ENCODE measurements at places on chromosomes 11 and 22.

DNA sequence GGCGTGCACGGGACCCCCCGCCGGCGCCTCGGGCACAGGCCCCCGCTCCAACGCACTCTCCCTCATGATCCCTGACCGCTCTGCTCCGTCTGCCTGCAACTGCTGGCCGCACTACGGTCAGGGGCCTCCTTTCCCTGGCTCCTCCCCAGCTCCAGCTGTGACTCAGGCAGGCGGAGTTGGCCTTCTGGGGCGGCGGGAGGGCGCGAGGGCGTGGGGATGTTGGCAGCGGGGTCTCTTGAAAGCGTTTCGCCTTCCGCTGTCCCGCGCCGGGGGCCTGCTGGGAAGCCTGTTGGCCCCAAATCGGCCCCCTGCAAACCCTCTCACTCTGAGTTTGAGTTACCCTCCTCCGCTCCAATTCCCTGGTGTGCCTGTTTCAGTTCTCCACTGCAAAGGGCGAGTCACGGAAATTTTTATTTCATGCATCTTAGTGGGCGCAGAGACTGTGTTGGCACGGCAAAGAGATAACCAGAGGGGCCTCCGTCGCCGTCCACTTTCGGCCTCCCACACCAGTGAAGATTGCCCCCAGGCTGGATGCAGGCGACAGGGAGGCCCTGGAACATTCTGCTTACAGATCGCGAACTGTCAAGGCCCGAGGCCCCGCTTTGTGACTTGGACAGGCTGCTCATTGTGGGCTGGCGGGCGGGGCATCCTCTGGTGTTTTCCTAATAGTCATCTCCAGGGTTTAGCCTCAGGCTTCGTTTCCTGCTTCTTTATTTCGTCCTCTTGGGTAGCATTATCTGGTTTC is at the start of gene CAVIN3:
Gene CAVIN3, minus strand, starts transcription at position 91 of the 745 bp plus-strand sequence. Its CDS starts 25 bp downstream, at position 66.
- DNase-seq = peak; percentile 76

DNA sequence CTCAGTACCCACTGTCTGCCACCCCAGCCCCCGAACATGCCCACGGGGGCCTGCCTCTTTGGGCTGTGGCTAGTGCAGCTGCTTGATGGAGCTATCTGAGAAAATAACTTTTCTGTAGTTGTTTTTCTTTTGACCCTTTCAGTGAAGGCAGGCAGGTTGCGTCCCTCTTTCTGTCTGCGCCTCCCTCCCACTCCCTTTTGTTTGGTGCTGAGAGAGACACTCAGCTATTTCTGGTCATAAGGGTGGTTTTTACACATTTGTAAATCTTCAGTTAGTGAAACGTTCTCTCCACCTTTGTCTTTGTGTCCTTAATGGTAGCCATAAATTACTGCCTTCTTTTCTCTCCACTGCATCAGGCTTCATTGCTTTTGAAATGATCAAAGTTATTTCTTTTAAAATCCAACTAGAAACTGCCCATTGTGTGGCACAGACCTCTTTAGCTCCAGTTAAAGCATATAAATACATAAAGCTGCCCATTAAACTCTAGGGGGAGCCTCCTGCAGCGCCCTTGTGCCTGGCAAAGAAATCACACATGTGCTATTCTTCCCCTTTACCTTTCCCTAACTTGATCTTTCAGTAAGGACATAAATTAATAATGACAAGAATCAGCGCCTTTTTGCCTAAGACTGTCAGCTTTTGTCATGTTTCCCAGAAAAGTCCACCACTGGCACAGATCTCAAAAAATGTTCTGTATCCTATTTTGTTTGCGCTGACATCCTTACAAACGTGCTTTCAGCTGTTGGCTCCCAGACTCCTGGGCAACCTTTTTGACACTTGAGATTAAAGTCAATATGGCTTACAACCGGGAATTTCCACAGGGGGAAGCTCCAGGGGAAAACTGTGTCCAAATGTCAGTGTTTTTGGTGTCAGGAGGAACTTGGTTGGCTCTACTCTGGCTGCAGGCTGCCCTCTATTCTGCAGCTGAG is 1.7 kb upstream of the SCUBE2 start:
- DNase-seq = no peak

DNA sequence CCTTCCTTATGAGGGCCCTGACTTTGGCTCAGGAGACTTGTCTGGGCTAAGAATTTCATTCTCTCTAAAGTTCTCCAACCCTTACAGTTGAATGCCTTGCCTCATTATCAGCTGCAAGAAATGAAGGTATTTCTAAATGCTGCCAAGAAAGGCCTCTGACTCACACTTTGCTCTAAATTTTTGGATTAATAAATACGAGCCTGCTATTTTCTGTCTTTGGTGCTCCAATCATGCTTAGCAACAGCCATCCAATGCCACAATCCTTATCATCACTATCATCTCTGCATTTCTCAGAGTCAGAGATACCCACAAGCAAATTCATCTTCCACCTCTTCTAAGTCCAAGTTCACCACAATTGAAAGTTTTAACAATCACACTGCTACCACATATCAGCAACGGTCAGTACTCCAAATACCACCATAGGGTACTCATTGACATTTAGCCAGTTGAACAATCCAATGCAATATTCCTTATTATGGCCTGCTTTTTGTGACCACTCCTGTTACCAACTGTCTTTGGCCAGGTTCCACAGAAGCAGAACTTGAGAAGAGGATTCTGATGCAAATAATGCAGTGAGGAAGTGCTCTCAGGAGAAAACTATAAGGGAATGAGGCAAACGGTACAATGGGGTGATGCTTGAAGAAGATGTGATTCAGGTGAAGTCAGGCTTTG is 5.7 kb downstream of the PATE2 start:
- no peak for DNase-seq

DNA sequence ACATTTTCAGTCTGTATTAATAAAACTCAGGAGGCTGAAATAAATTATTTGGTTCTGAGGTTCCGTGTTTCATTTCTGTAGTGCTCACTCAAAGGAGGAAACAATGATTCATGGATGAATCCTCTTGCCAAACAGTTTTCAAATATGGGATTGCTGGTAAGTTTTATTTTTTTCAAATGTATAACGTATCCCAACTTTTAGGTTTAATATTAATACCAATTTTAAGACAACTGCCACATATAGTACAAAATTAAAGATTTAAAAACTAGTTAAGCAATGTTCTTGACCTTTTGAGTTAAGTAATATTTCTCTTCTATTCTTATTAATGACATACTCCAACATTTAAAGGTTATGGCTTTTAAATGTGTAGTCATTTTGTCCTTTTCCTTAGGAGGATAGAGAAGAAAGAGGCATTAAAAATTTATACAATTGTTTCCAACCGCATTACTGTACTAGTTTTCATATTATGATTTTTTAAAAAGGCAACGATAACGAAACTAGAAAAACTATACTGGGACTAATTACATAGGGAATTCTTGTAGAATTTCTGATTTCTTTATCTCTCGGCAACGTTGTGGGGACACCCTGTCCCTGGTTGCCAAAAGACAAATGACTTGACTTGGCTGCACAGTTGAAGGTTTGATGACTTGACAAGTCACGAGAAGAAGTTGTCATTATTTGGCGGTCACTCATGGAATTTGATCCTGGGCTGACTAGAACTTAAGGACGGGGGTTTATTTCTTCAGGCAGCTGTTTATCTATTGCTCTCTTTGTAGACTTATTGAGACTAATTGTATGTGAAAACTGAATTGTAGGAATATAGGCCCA is 69.1 kb upstream of the ADSL start:
- DNase-seq = no peak

GRCh38 chr11:78281511-78281910 is 92.8 kb downstream of the USP35 start:
- no peak for DNase-seq

DNA sequence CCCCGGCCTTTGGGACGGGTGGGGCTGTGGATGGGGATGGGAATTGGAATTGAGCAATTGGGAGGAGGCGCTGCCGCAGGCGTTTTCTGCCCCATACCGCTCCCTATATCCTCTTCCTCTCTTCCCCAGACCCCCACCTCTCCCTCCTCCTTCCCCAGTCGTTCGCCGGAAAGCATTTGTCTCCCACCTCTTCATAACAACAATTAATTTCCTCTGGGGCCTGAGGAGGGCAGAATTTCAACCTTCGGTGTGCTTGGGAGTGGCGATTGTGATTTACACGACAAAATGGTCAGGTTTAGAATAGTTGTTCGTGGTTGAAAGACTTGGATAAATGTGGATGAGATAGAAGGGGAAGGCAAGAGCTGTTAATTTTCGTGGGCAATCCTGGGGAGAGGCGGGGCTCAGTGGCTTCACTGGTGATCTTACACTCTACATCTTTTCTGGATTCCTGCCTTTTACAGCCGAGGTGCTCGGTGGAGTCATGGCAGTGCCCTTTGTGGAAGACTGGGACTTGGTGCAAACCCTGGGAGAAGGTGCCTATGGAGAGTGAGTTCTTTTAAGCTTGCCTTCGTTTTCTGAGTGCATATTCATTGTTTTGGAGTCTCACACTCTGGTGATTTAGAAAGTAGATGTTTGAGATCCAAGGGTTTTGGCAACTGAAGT is 1.5 kb downstream of the CHEK1 start:
- DNase-seq = peak; percentile 15

DNA sequence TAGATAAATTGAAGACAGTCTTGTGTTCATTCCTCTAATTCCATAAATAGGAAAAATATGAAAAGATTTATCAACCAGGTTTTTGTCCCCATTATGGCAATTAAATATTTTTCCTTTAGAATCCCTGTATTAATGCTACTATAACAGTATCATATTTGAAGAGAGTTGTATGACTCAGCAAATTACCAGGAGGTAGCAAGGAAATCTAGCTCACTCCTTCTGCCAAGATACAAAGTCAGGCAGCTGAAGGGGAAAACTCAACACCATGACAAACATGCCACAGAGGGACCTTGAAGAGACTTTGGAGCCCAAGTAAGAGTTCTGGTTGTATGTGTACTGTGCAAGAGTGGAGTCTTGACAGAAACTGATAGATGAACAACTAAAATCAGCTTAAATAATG is 143.3 kb downstream of the GUCY1A2 start:
- no peak for DNase-seq

DNA sequence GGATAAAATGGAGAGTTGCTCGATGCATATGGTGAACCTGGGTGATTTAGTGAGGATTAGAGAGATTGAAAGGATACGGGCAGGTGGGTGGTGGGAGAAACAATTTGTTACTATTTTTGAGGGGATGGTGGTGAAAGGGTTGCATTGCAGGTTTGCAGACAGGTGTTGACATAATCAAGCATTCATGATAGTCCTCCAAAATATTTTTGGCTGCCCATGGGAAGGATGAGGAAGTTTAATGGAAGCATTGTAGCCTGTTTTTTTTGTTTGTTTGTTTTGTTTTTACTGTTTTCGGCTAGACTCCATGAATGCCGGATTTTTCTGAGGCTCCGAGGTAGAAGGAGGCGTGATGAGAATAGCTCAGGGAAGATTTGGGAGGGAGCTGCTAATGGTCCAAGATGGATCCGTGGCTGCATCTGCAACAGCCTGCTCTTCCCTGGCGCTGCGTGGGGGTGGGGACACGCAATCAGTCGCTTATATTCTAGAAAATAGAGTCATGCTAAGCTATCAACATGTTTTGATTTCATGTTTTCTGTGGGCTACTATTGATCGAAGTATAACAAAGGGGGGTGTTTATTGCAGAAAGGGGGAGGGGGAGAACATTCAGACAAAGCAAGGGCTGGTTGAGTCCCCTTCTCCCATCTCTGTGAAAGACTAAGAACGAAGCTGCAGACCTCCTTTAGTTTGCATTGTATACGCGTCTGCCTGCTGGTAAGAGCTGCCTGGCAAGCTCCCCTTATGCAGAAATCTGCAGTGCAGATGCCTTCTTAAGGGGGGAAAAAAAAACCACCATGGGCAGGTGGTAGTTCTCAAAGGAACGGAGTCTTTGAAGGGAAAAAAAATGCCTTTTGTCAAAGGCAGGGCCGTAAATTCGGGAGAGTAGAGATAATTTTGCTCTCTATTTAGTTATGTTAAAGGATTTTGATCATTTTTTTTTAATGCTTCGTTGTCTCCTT is 1.0 kb downstream of the RTN3 start:
- DNase-seq = no peak

DNA sequence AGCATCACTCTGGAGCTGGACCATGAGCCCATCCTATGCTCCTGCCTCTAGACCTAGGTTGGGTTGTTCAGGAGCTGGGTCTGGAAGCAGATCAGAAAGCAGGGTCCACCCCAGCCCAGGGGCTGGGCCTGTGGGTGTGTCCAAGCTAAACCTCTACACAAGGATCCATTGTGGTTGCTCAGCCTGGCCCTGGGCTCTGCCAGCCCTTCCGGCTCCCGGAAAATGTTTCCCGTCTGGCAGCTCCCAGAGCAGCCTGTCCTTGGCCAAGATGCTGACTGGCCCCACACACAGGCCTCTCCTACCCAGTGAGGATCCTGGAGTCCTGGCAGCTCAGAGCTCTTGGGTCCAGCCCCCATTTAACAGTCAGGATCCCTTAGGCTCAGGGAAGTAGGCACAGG is 35.3 kb upstream of the FCHSD2 start:
- DNase-seq = no peak

DNA sequence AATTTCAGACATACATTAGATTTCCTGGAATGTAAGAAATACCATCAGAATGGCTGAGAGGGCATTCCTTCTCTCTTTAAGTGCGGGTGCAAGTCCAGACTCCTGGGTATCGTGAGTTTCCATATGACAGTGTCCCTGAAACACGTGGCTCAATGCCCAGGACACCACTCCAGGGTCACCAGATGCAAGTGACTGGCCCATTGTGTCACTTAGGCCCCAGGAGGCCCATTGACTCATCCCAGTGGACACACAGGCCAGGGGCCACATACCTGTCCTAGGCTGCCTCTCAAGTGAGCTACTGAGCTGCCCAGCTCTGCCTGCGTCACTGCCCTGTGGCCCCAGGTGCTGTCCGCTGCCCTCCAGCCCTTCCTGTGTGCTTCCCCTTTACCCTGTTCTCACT is 18.5 kb downstream of the FBLN1 start:
- no peak for DNase-seq

GRCh38 chr11:72247584-72247983 is 3.6 kb upstream of the PHOX2A start:
- no peak for DNase-seq

DNA sequence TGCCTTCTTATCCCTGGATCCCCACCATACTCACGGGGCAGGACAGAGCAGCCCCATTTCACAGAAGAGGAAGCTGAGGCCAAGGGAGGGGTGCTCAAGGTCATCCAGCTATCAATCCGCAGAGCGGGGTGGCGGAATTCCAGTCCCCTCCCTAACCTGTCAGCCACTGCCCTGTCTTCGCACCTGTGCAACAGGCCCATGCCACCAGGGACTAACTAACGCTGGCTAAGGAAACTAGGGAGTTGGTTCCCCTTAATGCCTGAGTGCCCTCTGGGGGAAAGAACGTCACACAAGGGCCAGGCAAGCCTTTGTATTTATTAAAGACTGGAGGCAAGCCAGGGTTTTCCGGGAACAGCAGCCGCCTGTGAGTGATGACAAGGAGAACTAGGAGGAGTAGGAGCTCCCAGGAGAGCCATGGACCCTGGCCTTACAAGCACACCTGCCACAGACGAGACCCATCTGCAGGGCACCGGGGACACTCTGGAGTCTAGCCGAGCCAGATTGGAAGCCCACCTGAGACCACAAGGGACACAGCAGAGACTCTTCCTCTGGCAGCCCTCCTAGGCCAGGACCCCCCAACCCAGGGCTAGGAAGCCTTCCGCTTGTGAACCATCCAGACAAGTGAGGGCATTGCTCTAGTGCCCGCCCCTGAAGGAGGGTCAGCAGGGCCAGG is 64.4 kb downstream of the MYH9 start:
- DNase-seq = no peak

Measured in brain pericyte (primary cell).